ENCODE measurements at places on chromosomes 5 and 9.

DNA sequence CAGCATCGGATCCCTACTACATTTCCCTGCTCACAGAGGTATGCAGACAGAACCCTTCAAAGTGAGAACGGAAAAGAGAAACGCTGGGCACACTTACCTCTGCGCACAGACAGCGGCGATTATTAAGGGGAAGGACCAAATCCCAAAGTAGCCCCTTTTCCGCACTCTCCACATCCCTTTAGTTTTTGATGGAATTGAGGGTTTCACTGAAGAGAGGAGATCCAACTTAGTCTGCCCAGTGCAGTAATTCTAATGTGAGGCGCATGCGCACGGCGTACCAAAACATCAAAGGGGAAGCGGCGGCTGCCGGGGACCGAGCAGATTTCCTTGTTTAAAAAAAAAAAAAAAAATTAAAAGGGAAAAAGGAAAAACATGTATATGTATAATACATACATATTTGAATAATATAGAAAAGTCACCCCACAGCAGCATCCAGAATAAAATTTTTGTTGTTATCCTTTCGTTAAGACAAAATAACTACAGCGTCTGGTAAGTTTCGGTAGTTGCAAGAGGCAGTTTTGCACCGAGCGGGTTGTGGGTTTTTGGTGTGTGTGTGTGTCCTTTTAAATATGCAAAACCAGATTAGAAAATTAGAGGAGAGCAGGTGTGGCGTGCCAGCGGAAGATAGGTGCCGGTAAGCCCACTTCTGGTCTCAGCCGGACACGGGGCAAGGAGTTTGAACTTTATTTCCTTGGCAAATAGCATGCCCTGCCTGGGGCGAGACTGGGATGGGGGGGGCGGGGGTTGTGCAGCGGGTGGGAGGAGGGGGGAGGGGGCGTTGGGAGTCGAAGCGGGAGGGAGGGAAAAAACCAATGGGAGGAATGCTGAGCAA, at the start of gene GABRB2:
Gene GABRB2 (minus strand): TSS at position 256 of the 832 bp plus-strand sequence. CDS start 82 bp downstream, at position 174.
- DNase-seq, result no peak

GRCh38 chr9:135278586-135278985, 191.1 kb downstream of the OLFM1 start:
- DNase-seq, result no peak

DNA sequence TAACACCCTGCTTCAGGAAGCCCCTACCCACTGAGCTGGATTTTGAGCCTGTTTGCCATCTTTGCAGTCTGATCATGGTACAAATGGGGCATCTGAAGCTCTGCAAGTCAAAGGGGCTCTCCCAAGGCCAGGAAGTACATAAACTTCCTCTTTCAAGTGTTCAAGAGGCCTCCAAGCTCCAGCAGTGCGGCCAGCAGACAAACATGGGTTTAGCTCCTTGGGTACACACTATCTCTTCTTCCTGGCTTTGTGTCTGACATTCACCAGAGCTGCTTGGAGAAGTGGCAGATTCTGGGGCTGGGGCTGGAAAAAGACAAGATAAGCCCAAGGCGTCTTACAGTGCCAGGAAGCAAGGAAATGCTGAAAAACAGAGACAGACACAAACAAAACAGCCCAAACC, 34.1 kb downstream of the LAMC3 start:
- no peak for DNase-seq

DNA sequence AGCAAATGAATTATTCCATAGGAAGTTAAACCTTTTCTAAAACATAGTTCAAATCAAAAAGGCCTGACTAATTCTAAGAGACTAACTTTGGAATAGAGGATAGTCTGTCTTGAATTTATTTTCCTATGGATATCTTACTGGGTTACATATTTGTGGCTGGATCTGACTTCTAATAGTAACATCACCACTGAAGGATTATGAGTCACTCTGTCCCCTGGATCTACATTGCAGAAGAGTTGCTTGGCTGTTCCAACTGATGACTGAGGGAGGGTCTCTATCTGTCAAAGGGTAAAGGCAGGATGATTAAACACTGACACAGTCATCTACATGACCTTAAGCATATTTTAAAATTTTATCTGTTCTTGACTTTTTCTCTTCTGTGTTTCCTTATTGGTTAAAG, 119.6 kb upstream of the FST start:
- DNase-seq, result no peak

DNA sequence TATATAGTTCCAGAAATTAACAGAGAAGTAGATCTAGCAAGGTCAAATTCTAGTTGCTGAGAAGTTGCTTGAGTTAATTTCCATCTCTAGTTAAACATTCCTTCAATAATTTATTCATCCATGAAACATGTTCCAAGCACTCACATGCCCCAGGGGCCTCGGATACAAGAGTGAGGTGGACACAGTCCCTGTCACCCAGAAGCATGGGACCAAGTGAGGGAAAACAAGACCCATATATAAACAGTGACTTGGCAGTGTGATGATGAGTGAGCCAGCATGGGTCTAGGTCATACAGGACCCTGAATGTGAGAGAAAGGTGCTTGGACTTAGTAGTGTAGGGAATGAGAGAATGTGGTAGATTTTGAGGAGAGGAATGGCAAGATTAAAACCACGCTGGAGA, 216.9 kb downstream of the TTLL11 start:
- no peak for DNase-seq

GRCh38 chr9:124062172-124062571, 50.6 kb downstream of the LHX2 start:
- no peak for DNase-seq
